ENCODE measurements at places on chromosomes 5 and 9.

DNA sequence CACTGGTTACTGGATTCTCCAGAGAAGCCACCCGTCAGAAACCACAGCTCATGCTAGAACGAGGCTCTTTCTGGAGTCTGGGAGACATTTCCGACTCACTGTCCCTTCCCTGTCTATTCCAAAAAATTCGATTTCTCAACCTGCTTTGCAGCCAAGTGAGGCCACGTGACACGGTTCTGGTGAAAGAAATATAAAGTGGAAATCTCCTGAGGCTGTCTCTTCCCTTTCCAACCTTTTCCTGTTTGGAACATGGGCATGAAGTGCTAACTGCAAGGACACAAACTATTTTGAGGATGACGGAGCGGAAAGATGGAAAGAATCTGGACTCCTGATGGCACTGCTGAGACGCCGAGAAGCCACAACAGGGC is 6.1 kb upstream of the PTGS1 start:
- DNase-seq, result no peak

DNA sequence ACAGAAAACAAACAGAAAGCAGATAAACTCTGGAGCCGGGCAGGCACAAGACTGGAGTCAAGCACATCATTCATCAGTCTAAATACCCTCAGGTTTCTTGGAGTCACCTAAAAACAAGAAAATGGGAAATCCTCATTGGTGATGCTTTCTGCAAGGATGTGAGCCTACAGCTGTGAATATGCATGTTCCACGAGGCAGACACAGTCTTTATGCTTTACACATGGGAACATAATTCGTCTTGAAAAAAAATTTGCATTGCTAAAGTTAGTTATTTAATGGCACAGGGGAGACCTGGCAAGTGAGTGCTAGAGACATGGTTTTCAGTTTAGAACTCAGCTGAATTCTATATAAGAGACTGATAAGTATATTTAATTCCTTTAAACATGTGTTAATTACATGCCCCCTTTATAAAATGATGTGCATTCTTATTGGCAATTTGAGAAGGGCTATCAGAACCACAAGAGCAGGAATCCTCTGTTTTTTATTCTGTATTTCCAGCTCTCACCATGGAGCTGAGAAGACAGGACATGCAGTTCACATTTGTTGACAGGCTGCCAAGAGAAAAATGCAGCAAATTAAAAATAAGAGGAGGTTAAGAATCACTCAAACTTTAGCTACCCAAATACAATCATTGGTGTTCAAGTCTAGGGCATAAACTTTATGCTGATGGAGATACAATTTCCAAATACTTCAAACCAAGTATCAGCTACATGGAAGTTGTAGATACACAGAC is 438.0 kb upstream of the MPDZ start:
- no peak for DNase-seq

DNA sequence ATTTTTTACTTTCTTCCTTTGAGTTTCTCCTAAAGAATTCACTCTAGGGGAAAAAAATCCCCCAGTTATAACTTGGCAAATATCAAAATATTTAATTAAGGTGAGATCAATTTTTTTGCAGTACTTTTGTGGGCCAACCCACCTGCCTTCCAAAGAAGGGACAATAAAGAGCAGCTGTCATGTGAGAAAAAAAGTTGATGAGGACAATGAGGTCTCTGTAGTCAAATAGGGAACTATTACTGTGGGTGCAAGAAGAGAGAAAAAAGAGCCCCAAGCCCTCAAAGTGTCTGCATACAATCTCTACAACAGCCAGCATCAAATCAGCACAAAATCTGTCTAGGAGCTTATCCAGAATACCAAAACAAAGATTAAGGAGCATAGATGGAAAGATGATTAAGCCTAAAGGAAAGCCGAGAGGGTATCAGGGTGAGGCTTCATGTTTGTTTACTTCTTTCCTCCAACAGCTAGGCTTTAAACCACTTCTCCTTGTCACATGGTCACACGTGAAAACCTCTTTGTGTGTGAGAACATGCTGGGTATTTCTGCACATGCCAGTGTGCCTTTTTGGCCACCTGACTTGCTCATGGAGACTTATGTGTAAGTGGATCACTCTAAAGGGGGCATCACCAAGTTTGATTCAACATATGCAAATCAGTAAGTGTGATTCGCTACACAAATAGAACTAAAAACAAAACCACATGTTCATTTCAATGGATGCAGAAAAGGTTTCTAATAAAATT is 19.2 kb upstream of the FYB1 start:
- DNase-seq, result no peak

GRCh38 chr9:132986640-132987620 is 8.4 kb downstream of the GFI1B start:
- no peak for DNase-seq

- DNase-seq, result no peak
These were observed 71.8 kb upstream of the LHFPL2 start for GRCh38 chr5:78720227-78720985.

- DNase-seq, result no peak
These were observed 54.5 kb upstream of the EQTN start for GRCh38 chr9:27351438-27351837.

- DNase-seq, result no peak
These were observed 27.0 kb downstream of the ALDH1A1 start for GRCh38 chr9:72925891-72926290.

Measured in SW480 (cell line).